DMS53 (cell line): ENCODE measurements at places on chromosomes 1 and 21.

GRCh38 chr1:51535006-51535592, 16.0 kb upstream of the EPS15 start:
- DNase-seq: peak; percentile 76

DNA sequence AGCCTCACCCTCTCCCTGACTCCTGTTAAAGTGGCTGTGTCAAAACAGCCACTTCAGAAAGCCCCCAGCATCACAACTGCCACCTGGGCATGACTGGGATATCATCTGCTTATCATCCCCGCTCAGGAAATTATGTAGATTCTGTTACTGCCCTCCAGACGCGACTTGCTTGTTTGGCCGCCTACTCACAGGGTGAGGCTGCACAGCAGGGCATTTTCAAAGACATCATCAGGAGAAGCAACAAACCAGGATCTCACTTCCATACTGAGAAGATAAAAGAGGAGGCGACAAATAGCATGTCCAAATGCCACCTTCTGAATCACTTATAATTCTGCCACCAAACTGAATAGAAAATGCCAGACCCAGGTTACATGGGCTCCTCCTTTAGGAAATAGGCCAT, 94.8 kb downstream of the MIS18A start:
- no peak for DNase-seq

DNA sequence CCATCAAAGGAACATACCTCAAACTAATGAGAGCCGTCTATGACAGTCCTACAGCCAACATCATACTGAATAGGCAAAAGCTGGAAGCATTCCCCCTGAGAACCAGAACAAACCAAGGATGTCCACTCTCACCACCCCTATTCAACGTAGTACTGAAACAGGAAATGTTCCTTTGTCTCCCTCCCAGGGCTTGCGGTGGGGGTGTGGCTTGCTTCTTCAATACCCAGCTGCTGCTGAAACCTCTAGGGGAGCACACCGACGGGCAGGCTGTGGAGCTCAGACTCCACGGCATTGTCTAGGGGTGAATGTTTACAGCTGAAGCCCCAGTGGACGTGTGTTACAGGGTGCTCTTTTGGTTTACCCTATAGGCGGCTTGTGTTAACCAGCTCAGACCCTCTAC, 30.5 kb upstream of the B3GALT2 start:
- DNase-seq: no peak

- no peak for DNase-seq
Observed at GRCh38 chr21:23977971-23978370, 1629.3 kb downstream of the MRPL39 start.

- no peak for DNase-seq
Observed at GRCh38 chr1:109816175-109816811, 52.6 kb upstream of the EPS8L3 start.

DNA sequence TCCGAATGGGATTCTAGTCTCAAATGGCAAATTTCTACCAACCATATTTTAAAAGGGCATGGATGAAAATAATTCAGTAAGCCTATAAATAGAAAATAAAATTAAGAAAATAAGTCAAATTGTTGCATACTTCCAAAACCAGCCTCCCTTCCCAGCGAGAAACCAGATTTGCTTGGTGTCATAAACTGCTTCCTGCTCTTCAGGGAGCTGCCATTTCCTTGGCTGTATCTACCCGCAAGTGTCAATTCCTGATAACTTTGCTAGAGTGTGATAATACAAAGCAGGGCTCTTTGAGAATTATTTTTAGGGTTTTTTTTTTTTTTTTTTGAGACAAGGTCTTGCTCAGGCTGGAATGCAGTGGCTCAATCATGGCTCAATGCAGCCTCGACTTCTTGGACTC, 62.3 kb downstream of the S1PR1 start:
- no peak for DNase-seq

- DNase-seq: peak; percentile 68
Observed at GRCh38 chr1:55313903-55314302, 98.7 kb upstream of the USP24 start.

GRCh38 chr1:7629465-7630195, 141.5 kb upstream of the VAMP3 start:
- no peak for DNase-seq

GRCh38 chr21:35204850-35205541, 155.9 kb upstream of the RUNX1 start:
- peak; percentile 79 for DNase-seq

DNA sequence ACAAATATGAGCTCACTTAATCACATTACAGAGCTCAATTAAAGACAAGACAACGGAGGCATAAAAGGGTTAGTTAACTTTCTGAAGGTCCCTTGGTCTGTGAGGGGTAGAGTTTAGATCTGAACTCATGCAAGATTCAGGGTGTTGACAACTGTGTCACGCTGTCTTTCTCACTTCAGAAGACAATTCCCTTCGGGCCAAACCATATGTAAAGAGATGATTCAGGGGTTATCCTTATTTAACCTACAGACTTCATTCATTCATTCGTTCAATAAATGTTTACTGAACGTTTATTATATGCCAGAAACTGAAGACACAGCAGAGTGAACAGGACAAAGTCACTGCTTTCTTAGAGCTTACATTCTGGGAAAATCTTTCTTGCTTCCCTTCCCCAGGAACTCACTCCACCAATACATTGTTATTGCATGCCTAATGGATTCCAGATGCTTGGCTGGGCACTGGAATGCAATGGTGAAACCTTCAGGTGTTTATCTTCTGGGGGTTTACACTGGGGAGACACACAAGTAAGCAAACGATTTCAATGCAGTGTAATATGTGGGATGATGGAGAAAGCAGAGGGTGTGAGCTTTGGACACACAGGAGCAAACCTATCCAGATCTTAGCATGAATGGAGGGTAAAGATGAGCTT, 6.4 kb downstream of the XCL1 start:
- DNase-seq: no peak

- peak; percentile 74 for DNase-seq
Observed at GRCh38 chr1:36650200-36651065, 167.7 kb upstream of the CSF3R start.

DNA sequence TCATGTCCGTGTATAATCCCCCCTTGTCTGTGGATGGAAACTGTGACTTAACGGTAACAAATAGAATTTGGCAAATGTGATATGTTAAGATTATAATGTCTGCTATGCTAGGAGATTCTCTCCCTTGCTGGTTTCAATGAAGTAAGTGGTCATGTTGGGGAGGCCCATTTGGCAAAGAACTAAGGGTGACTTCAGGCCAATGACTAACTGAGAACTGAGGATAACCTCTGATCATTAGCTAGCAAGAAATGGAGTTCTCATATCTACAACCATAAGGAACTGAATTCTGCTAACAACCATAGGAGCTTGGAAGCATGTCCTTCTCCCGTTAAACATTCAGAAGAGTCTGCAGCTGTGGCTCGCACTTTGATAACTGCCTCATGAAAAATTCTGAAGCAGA, 2.3 kb downstream of the IFI44L start:
- no peak for DNase-seq

DNA sequence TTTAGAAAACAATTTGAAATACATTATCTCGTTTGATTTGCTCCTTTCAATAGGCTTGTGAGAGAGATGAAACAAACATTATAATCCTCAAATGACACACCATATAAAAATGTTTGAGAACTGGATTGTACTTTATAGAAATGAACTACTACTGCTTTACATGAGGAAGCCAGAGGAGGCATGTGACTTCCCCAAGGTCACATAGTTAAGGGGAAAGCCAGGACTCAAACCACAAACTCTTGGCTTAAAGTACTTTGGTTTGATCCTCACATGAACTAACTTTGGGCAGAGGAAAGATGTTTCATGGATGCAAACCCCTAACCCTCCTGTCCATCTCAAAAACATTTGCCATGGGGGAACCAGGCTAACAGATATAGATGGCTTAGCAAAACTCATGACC, 4.7 kb downstream of the ARHGEF11 start:
- no peak for DNase-seq

- DNase-seq: no peak
Observed at GRCh38 chr1:30312226-30312625, 411.2 kb downstream of the MATN1 start.

- DNase-seq: peak; percentile 91
Observed at GRCh38 chr1:1122078-1122811, 6.4 kb upstream of the C1orf159 start.

DNA sequence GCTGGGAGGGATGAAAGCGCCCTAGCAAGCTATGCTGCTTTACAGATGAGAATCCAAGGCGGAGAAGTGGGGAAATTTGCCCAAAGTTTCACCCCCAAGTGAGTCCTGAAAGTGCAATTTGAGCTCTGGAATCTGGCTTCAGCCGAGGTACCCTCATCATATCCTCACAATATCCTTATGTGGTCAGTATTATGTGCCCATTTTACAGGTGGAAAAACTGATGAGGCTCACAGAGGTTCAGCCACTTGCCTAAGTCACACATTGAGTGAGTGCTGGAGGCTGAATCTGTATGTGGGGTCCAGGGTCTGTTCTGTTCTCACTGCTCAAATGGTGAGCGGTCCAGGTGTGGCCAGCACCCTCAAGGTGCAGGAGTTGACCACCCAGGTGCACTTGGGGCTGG, 85.3 kb downstream of the MATN1 start:
- no peak for DNase-seq

DNA sequence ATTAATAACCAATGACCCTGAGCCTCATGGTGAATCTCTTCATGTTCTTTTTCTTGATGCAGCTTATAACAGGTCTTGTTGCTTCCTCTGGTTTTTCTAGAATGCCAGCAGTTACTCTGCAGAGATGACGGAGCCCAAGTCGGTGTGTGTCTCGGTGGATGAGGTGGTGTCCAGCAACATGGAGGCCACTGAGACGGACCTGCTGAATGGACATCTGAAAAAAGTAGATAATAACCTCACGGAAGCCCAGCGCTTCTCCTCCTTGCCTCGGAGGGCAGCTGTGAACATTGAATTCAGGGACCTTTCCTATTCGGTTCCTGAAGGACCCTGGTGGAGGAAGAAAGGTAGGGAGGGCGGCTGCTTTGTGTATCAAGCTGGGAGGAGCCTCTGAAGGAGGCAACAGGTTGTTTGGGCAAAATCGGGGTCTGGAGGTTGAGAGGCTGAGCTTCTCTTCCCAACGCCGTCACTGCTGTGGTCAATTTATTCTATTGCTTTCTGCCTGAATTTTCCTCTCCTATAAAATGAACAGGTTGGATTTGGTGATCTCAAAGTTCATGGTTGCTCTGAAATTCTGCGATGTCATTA, 6.7 kb downstream of the ABCG1 start:
- no peak for DNase-seq

- DNase-seq: peak; percentile 86
Observed at GRCh38 chr1:10210841-10211804, 753 bp downstream of the KIF1B start.

DNA sequence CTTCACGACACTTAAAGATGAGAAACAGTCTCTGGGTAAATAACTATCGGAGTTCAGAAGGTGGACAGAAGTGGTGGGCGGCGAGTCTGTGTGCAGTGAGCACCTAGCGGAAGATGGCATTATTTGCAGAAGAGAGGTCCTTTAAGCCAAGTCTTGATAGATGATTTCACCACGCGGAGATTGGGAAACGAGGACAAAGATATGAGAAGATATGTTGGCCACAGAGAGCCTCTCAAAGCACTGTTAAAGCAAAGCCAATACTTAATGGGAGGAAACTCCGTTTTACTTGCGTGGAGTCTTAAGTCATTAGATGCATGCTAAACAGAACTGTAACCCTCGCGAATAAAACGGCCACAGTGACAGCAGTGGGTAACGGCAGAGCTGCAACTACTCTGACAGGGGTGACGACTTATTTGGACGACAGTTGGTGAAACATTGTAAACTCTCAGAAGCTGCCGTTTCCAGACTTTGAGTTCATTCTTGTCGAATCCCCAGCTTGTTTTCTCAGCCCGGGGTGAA, 577 bp upstream of the CEP350 start:
- DNase-seq: peak; percentile 77

- DNase-seq: no peak
Observed at GRCh38 chr1:23169727-23170335, 1.2 kb upstream of the LUZP1 start.

GRCh38 chr1:94609619-94610018, 68.1 kb upstream of the F3 start:
- DNase-seq: no peak

DNA sequence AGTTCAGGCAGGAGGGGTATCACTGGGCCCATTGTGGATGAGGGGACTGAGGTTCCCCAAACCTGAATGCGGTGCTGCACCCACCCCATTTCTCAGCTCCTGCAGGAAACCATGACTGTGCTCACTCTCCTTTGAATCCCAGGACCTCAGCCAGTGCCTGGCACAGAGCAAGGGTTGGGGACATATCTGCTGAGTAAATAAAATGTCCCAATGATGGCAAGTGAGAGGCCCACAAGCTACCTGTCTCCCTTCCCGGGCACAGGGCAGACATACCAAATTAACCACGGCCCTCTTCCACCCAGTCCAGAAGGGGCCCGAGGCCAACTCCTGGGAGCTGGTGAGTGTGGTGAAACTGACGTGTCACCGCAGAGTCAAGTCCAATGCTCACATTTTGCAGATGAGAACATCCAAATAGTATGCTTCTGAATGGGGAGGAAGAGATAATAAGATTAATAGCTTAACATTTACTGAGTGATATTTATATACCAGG, 97.6 kb downstream of the EPHB2 start:
- DNase-seq: no peak

DNA sequence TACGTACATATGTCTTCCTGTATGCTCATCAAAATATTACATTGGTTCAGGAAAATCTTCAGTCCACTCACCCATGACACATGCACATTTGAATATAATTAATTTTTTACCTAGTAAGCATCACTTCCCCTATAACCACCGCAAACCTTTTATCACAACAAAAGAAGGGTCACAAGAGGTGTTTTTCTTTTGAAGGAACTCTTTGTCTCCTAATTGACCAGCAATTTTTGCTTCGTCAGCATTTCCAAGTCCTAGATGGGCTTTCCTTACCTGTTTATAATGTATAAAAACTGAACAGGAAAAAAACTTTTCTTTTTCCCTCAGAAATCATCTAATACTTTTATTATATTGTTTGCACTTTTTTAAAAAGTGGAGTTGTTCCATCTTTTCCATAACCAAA, 631.3 kb downstream of the PLA2G4A start:
- DNase-seq: no peak

DNA sequence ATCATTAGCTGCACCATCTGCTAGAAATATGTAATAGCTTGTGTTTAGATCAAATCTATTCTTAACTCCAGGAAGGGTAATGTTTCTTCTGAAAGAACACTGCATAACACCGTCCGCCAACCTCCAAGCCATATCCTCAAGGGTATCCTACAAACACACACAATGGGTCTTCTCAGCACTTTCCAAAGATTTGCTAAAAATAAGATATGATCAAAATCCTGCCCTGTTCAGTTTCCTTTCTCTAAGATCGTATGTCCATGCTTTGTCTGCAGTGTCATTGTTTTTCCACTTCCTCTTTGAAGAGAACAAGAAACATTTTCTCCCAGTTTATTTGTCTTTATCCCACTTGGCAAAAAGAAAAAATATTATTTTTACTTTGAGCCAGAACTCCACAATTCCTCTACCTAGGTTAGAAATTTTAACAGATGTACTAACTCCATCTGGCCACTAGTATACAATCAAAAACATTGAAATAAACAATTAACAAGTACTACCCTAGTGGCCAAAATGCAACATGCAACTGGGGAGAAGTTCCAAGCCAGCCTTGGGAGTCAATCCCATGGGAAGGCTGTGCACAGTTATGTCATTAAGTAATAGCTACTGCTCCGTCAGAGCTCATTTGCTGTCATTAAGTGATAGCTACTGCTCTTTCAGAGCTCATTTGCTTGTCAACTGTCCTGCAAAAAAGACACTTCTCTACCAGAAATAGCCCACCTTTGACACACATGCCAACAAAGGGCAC, 37.8 kb downstream of the FRRS1 start:
- peak; percentile 75 for DNase-seq

- no peak for DNase-seq
Observed at GRCh38 chr1:84682047-84682446, 8.2 kb downstream of the SSX2IP start.

- DNase-seq: peak; percentile 25
Observed at GRCh38 chr1:37634244-37634991, at the start of gene RSPO1. RSPO1 (minus strand) TSS chr1:37634892; CDS start chr1:37629661, 5,231 bp downstream.
